CD4-positive, alpha-beta T cell treated with Interferon gamma for 1 hour (primary cell): ENCODE measurements at places on chromosomes 3 and 15.
A peak's percentile ranks its signal among the peaks of the same experiment; 100 is the strongest.

GRCh38 chr3:181637056-181637455 is 74.7 kb upstream of the SOX2 start:
- no peak for DNase-seq

- DNase-seq: no peak
These were observed 29.8 kb downstream of the EPHA6 start for GRCh38 chr3:96844204-96844514.

DNA sequence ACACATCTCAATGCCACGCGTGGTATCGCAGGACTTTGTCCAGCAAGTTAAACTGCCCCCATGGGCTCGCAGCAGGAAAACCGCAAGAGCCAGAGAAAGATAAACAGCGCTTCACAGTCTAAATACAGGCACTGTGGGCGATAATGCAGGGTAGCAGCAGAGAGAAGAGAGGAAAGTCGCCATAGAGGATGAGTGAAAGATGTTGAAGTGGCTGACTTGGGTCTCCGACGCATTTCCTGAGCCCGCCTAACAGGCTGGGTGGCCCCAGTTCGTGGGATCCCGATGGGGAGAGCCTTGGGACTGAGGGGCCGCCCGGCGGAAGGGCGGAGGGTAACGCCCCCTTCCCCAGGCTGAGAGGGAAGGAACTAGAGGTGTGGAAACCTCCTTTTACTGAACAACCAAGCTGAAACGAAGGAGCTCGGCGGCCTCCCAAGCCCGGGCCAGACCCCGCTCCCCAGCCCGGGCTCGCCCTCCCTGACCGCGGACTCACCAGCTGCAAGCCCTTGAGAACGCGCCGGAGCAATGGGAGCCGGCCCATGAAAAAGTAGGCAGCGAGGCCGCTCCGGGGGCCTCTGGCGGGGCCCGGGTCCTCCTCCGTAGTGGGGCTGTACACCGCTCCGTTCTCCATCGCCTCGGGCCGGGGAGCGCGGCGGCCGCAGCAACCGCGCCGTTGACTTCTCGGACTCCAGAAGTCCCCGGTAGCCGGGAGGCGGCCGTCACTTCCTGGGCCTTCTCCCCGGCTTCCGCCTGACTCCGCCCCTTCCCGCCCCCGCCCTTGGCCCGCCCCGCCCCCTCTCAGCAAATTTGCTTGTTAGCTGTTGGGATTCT is at the start of gene CMTM6:
TSS of gene CMTM6 (minus strand) at position 735 of the 828 bp plus-strand sequence. CDS start at position 628, 107 bp downstream.
- peak; percentile 78 for DNase-seq

DNA sequence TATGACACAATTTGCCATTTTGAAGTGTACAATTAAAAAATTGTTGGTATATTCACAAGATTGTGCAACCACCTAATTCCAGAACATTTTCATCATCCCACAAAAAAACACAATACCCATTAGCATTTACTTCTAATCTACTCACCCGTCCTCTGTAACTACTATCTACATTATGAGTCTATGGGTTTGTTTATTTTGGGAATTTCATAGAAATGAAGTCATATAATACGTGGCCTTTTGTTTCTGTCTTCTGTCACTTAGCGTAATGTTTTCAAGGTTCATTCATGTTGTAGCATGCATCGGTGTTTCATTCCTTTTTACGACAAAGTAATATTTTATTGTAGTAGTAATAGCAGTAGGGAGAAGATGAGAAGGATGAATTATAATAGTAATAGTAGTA is 55.2 kb upstream of the CNTN6 start:
- no peak for DNase-seq

DNA sequence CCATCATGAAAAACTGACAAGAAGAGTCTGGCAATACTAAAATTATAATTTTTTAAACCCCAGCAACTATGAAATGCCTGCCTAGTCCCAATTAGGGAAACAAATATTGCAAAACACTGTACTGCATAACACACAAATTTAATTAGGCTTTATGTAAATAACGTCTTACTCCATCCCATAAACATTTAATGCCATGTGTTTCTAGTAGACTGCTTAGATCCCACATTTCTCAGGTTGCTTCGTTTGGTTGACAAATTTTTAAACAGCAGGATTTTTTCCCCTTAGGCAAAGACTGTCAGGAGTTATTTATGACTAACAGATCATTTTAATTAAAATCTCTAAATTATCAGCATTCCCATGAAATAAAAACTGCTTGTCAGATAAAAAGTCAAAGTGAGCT is 29.9 kb downstream of the EIF2AK4 start:
- no peak for DNase-seq

GRCh38 chr3:130773366-130773765 is 26.7 kb upstream of the PIK3R4 start:
- no peak for DNase-seq

- no peak for DNase-seq
These were observed 208.7 kb upstream of the P2RY1 start for GRCh38 chr3:152626226-152626625.

DNA sequence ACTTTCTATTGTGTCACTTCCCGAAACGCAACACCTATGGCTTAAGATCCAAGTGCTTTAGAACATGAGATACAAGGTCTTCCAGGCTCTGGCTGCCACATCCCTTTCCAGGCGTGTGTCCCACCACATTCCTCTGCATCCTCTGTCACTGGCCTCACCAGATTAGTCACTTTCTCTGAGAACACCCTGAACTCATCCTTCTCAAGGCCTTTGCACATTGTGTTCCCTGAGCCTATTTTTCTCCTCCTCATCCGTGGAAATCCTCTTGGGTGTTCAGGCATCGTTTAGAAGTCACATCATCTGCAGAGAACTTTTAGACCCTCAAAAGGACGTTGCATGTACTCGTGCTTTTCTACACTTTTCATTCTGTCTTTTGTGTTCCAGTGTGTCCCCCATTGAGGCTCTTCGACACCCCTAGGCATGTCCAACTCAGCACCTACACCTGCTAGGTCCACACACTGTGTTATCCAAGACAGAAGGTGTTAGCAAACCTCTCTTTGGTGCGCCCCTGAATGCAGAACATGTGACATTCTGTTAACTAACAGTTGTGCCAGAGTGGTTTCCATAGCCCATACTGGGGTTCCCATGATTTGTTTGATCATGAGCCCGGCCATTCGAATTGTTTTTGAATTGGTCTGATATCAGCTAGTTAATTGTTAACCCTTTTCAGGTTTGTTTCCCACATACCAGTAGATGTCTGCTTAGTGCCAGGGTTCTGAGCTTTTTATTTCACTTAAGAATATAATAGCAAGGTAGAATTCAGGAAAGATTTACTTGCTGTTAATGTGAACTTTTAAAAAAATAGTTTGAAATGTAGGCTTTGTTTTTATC is 67.2 kb downstream of the LPP start:
- DNase-seq: no peak

DNA sequence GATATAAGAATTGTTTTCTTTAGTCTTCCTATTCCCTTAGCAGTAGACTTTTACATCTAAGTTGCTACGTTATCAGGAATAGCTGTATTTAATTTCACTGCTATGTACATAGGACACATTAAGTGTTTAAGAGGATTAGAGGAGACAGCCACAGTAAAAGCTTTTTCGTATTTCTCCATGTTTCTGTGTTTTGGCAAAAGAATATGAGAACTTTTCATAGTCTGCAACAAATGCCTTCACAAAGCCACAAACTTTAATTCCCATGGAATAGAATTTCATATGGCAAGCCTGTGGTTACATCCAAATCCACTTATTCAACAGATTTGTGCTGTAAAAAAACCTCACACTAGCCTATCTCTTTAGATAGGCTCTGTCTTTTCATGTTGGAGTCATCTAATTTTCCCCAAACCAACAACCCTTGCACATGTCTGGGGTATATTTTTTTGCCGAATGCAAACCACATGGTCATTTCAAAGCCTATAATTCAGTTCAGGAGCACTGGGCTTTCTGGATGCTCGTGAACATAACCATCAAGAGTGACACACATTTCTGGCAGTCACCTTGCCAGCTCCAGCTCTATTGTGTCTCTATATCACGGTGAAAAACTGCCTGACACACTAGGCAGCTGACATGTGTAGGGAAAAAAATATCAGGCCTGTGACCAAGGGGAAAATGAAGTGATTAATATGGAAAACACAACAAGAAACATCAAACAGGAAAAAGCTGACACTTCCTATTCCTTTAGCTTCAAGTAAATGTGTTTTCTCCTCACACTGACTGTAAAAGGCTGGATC is 19.2 kb downstream of the PLD1 start:
- DNase-seq: no peak

DNA sequence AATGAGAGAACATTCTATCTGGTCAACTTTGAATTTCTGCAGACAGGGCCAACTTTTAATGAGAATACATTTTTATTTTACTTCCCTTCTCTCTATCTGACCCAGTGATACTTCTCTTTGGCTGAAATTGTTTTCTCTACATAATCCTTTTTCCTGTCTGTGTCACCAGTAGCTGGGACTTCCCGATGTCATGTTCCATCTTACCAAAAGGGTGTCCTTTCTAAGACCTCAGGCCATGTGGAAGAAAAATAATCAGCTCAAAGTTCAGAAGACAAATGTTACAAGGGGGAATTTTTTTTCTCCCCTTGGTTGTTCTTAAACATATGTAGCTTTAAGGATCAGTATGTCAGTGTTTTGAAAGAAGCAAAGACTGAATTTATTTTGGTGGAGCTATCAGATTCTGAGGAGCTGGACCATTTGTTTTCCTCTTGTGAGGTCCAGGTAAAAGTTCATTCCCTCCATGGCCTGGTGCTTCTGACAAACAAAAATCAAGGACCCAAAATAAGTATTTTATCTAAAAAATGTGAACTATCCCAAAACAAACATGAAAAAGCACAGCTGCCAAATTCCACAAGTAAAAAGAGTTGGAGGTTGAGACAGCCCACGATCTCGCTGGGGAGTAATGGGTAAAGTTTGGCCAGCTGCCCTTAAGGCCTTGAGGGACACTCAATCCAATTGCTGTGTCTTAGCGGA is 859.4 kb upstream of the NR2F2 start:
- no peak for DNase-seq

DNA sequence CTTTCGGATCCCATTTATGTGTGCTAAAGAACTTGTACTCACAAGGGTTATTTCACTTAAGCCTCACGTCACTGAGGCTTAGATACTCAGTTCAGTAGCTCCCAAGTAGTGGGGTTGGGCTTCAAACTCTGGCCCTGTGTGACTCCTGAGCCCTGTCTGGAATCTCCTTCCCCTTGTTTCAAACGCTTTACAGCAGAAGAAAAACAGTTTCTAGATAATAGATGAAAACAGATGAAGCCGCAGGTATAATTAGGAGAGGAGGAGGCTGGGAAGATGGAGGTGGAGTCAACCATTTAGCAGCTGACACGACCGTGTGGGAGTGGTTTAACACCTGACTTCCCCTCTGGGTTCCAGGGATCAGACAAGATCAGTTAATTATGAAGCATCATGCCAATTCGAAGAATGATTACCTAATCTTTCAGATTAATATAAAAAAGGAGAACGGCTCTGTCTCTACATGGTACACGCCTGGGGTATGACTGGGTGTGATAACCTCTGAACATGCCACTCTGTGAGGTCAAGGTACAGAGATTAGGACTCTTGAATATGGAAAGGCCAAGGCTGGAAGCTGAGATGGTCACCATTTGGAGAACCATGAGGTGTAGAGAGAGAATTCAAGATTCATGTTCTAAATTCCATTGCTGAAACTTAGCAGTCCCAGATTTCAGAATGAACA is 31.1 kb downstream of the TPM1 start:
- no peak for DNase-seq

- DNase-seq: no peak
These were observed 790.7 kb downstream of the ROBO1 start for GRCh38 chr3:78977073-78977472.

GRCh38 chr3:40913192-40913591 is 286.1 kb upstream of the CTNNB1 start:
- no peak for DNase-seq

DNA sequence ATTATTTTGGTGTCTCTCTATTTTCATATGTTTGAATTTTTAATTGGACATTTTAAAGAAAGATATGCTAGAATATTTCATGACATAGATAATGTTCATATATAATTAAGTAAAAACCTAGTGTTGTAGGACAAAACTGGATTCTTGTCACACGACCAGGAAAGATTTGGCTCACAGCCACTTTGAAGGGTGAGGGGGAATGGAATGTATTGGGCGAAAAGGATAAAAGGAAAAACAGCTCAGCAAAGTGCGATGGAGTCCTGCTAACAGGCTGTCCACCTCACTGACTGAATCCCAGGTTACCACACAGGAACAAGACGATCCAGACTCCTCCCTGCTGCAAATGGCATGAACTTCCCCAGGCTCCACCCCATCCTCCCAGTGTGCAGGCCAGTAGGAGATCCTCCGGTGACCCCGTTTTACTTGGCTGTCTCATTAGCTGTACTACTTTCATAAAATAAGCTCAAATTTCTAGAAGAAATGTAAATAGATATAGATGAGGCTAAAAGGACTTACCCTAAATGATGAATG is 186.2 kb downstream of the CD47 start:
- no peak for DNase-seq
